ENCODE measurements at places on chromosomes 16 and 17.

DNA sequence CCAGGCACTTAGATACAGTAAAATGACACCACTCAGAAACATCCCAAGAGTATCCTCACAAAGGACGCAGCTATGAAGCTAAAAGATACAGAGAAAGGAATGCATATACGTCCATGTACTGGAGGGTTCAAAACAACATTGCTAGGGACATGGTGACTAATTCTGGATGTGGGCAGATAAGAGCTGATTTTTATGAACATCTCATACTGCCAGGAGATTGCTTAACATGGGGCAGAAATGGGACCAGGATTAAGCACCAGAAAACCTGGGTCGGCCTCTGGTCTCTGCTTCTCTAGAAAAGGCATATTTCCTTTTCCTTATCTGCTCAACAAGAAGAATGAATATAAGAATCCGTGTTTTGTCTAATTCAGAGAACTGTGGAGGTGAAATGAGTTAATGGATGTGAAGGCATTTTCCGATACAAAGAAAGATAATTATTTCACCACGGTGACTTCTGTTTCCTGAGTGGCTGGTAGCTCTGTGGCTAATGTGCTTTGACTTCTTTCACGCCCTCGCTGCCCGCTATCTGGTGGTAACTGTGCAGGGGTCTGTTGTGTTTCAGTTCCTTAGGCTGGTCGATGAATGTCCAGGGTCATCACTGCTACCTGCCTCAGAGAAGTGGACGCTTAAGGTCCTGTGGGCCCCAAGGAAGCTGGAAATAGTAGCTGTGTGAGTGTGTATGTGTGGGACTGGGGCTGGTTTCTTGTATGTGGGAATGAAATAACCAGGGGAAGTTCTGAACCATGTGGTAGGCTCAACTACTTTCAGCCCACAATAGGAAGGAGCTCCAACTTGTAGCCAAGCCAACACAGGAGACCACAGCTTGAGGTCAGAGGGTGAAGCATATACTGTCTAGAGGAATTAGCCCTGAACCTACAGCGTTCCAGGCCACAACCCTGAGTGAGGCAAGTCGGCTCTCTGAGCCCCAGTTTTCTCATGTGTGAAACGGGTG lies 15.8 kb upstream of the CCL5 start:
- DNase-seq, result no peak

DNA sequence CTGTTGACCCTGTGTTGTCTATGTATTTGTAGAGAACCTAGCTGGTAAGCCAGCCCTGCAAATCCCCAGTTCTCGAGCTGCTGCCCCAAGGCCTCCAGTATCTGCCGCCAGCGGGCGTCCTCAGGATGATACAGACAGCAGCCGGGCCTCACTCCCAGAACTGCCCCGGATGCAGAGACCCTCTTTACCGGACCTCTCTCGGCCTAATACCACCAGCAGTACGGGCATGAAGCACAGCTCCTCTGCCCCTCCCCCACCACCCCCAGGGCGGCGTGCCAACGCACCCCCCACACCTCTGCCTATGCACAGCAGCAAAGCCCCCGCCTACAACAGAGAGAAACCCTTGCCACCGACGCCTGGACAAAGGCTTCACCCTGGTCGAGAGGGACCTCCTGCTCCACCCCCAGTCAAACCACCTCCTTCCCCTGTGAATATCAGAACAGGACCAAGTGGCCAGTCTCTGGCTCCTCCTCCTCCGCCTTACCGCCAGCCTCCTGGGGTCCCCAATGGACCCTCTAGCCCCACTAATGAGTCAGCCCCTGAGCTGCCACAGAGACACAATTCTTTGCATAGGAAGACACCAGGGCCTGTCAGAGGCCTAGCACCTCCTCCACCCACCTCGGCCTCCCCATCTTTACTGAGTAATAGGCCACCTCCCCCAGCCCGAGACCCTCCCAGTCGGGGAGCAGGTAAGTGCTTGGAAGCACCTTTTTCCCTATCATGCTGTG lies 23.1 kb upstream of the CDC6 start:
- no peak for DNase-seq

GRCh38 chr16:83792391-83792790 lies 15.4 kb upstream of the HSBP1 start:
- no peak for DNase-seq

- no peak for DNase-seq
Observed at GRCh38 chr17:75019710-75020109, 7.2 kb downstream of the MRPL58 start.

DNA sequence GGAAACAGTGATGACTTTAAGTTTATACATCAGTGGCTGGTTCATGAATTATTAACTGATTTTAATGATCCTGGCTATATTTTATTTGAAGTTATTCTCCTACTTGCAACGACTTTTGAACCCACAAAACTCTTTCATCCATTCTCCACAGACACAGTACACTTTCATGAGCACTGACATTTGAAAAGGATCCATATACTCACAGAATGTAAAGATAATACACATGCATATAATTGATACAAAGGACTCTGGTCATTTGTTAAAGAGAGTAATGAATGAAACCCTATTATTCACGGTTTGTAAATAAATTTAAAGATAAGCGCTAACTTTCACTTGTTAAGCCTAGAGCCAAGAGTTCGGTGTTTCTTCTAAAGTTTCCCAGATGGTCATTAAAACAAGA lies 3.3 kb downstream of the TOX3 start:
- no peak for DNase-seq

GRCh38 chr17:43857957-43858600 lies 11.1 kb downstream of the CD300LG start:
- DNase-seq, result no peak

DNA sequence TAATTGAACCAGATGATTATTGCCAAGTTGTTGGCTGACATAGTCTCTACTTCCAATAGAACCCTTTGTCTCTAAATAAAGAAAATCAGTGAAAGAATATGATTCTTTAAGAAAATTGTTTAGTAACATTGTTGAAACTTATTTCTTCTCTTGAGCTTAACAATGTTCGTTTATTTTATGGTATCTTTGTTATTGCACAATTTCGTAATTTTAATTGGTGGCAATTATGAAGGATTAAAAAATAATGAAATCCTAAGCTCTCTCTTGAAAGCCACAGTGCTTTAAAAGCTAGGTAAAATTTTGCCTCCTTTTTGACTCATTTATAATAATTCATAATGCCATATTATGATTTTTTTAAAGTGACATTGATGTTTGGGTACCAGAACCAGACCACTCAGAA lies 149.0 kb upstream of the RBL2 start:
- no peak for DNase-seq

- no peak for DNase-seq
Observed at GRCh38 chr17:36657763-36658490, 56.5 kb downstream of the MRM1 start.

- no peak for DNase-seq
Observed at GRCh38 chr17:798246-798645, 16.1 kb downstream of the MRM3 start.

DNA sequence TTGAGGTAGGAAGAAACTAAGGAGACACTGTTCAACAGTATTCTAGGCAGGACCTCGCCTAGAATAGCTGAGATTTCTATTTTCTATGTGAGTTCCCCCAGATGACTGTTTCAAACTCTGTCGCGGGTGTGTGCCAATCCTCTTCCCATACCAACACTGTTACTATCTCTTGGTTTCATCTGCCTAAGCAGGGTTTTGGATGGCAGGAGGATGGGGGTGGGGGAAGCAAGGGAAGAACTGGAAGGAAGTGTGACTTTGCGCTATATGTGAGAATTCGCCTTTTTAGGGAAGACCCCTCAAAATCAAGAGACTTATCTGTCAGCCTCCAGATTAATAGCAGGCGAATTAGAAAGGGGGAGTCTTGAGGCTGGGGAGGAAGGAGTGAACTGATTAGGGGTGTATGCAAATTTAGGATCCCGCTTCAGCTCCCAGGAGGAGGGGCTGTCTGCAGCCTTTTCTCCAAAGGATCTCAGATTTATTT lies 521 bp upstream of the G6PC3 start:
- no peak for DNase-seq

DNA sequence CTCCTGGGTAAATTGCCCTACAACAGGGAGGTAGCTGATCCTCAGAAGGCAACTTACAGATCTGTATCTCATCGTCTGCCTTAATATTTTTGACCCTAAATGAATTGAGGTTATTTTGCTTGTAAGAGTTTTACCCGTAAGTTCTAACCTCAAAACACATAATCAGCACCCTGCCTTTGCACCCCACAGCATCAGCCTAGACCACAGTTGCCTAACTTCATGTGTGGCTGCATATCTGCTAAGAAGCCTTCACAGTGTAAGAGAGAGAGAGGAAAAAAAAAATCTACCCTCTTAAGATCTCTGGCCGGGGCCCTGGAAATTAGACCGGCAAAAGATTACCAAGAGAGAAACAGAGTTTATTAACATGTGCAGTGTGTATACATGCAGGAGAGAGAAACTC lies 76.9 kb downstream of the ARHGAP44 start:
- no peak for DNase-seq

GRCh38 chr17:9899280-9900043 lies 5.6 kb downstream of the RCVRN start:
- DNase-seq, result no peak

GRCh38 chr17:15265131-15265530 lies at the start of gene PMP22:
Gene PMP22 (minus strand): TSS chr17:15265326. CDS start chr17:15260727, 4,599 bp downstream.
- DNase-seq, result no peak

- no peak for DNase-seq
Observed at GRCh38 chr17:27533874-27534815, 77.9 kb downstream of the KSR1 start.

DNA sequence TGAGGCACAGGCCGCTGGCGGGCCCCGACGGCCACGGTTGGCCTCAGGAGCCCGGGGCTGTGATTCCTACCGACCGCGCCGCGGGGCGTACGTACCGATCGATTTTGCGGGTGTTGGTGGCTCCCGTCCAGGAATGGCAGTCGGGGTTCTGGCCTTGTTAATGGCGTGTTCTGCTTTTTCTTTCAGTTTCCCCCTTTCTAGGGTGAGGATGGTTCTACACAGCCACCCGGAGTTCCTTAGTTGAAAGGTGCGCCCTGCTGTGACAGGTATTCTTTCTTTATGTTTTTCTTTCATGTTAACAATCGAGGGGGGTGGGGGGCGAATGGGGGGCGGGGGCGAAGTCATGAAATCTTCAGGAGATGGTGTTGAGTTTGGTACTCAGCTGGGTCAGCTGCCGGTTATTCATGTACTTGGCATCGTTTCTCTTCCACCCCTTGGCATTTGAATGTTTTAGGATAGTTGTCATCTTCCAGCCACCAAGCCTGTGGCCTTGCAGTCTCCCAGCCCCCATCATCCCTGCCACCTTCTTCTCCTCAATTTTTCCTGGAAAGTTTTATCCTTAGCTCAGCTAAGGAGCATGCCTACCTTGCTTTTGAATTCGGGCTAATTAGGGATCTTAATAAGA lies 802 bp downstream of the CYLD start:
- DNase-seq, result no peak

GRCh38 chr17:46800573-46800972 lies 17.9 kb downstream of the WNT3 start:
- no peak for DNase-seq

GRCh38 chr17:11511696-11512095 lies 86.6 kb upstream of the DNAH9 start:
- DNase-seq, result no peak

DNA sequence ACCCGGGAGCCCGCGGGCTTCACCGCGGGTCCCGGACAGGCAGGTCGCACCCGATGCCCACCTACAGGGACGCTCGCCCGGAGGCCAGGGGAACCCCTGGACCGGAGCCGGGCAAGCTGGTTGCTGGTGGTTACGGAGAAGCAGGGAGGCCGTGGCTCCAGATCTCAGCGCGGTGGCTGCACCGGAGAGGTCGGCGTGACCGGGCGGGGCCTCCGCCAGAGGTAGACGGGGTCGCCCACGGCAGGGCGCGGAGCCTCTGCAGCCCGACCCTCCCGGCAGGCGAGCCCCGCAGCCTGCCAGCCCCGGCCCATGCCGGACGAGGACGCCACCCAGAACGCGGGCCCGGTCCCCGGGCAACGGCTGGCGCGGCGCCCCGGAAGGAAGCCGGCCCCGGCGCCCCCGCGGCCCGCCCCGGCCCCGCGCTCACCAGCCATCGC lies 341 bp downstream of the PCYT2 start:
- DNase-seq, result no peak

- no peak for DNase-seq
Observed at GRCh38 chr16:2711370-2712062, 8.5 kb downstream of the PRSS27 start.

DNA sequence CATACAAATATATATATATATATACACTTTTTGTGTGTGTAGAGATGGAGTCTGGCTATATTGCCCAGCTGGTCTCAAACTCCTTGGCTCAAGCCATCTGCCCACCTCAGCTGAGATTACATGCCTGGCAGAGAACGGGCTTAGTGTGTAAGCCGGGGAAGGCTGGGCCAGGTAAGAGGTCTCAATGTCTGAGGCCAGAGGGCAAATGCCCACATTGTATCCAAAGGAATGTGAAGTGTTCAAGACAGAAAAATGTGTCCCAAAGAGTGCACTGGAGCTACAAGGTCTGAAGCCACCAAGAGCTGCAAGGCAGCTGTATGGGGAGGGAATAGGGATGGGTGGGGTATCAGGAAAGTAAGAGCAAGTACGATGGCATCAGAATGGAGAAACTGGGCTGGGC lies 8.8 kb downstream of the CD2BP2 start:
- DNase-seq, result no peak
